ENCODE measurements at places on chromosomes 13 and 19. TPM values are rescaled to one million over a fixed set of nuclear protein-coding genes. Genes with fewer than 3 reads are reported as not detected.

Gene ZNF534
- total RNA-seq: not detected

Gene KLK15
- not detected for total RNA-seq

DNA sequence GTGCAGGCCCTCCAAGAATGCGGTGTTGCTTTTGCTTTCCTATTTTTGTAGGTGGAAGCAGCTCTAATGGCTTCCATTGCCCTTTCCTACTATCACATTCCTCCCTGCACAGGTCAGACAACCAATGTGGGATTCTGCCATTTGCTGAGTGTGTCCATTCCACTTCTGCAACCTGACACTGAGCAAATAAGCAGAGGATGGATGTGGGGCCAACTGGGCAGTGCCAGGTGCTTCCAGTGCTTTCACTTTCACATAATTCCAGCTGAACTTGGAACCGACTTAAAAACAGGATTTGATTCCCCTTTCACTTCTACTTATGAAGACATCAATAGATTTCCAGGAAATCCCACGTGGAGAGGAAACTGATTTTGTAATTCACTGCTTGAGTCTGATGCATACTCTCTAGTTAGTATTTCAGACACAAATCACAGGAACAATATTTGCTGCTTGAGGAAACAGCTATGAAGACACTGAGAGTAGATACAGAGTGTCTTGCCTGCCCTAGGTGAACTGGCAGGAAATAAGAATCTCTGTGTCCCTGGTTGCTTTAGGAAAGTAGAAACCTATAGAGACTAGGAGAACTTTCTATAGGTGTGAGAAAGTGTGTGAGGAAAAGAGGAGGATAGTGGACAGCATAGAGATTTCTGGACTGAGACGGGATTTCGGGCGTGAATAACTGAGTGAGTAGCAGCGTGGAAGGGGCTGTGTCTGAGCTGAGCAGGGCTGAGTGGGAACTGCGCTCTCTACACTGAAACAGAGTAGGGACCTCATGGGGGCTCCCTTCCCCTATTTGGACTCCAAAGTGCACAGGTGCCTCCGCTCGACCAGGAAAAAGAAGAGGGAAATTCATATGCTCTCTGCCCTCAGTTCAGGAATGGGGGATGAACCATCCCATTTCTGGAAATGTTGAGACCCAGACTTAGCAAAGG, 22.5 kb downstream of the LGALS16 start:
- no peak for DNase-seq

Gene RGL3
- total RNA-seq: 51.6 TPM

Gene LGALS14
- not detected for total RNA-seq

Gene PLEKHF1
- 17.5 TPM for total RNA-seq

GRCh38 chr19:18596752-18597157, 8.2 kb downstream of the REX1BD start:
- DNase-seq: no peak

DNA sequence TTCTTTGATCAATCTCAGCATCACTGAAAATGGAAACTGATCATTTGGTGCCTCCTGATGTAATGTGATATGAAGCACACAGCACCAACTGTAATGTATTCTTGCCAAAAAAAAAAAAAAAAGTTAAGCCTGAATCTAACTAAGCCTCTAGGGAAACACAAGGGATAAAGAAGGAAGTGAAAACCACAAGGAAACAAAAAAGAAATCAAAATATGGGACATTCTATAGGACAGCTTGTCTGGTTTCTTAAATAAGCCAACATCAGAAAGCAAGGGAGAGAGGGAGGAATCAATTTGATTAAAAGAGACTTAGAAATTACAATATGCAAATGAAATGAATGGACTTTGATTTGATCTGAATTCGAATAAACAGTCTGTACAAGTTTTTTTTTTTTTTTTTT, 20.6 kb upstream of the METTL21C start:
- DNase-seq: no peak

Gene CD33
- total RNA-seq: 15.0 TPM

Gene RASGRP4
- 4.1 TPM for total RNA-seq

Gene FCAR
- total RNA-seq: 2.0 TPM

Gene ZNF728
- 3.5 TPM for total RNA-seq

DNA sequence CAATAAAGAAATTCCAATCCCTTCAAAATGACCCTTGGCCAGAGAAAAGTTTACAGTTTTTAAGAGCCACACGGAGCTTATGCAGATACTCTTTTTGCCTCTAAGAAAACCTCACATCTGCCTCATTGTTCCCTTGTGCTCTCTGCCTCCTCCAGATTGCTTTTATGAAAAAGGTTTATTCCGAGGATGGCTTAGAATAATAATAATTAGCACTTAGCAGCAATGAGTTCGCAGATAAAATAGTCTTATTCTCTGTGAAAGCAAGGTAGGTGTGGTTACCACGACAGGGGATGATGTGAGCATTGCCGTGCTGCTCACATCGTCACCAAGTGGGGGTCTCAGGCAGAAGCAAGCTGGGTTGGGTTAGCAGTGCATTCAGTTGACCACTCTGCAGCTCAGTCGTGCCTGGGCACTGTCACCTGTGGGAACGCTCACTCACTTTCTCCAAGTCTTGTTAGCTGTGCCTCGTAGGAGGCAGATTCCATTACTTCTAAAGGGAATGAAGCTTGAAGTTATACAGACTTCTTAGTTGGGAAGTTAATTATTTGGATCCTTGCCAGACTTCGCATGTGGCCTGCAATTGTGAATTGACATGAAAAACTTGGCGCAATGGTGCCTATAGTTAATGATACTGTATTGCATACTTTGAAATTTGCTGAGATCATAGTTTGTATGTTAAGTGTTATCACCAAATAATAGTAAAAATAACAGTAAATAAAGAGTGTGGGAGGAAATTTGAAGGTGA, 157.2 kb downstream of the MYO16 start:
- DNase-seq: no peak

DNA sequence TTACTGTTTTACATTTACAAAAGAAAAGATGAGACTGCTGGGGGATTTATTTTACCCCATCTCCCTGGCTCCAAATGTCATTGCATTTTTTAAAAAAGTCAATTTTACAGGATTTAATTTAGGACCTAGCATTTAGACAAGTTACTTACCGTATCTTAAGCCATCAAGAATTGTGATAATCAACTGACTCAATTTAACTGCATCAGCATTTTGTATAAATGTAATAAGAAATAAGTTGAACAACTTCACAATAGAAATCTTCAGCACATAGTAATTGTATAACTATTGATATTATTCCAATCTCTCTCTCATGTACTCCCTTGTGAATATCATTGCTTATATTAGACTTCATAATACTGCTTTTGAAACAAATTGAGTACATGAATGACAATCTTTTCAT, 907.5 kb upstream of the SLC10A2 start:
- DNase-seq: no peak

- DNase-seq: no peak
Observed at GRCh38 chr13:89786531-89786930, 1561.0 kb upstream of the MIR17HG start.

Gene SPACA4
- not detected for total RNA-seq

Gene GPR12
- 0.15 TPM for total RNA-seq

DNA sequence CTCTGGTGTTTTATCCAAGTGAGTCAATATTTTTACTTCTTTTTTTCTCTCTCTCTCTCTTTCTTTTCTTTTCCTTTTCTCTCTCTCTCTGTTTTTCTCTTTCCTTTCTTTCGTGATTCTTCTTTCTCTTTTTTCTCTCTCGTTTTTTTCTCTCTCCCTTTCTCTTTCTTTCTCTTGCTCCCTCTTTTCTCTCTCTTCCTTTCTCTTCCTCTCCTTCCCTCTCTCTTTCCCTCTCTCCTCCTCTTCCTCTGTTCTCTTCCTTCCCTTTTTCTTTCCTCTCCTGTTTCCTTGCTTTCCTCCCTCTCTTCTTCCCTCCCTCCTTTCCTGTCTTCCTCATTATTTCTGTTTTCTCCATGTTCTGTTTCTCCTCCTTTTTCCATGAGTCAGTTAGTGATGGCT, 641.5 kb downstream of the FGF9 start:
- no peak for DNase-seq

DNA sequence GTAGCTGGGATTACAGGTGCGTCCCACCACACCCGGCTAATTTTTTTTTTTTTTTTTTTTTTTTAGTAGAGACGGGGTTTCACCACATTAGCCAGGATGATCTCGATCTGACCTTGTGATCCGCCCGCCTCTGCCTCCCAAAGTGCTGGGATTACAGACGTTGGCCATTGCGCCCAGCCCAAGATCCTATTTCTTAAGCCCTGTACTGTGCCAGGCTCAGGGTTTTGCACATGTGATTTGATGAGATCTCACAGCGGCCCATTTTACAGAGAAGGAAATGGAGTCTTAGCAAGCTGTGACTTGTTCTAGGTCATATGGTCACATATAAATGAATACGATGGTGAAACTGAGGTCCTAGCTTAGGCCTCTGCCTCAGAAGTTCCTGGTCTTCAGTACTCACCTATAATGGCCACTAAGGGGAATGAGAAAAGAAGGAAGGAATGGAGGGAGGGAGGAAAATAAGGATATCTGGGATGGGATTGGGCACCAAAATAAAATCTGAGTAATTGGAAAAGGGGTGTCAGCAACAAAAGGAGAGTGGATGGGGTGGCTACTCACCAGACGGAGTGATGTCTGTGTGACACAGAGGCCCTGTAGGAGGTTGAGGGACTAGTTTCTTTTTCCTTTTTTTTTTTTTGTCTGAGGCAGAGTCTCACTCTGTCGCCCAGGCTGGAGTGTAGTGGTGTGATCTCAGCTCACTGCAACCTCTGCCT, 1.3 kb downstream of the OSCAR start:
- DNase-seq: peak; percentile 10

Gene HRC
- 2.5 TPM for total RNA-seq

DNA sequence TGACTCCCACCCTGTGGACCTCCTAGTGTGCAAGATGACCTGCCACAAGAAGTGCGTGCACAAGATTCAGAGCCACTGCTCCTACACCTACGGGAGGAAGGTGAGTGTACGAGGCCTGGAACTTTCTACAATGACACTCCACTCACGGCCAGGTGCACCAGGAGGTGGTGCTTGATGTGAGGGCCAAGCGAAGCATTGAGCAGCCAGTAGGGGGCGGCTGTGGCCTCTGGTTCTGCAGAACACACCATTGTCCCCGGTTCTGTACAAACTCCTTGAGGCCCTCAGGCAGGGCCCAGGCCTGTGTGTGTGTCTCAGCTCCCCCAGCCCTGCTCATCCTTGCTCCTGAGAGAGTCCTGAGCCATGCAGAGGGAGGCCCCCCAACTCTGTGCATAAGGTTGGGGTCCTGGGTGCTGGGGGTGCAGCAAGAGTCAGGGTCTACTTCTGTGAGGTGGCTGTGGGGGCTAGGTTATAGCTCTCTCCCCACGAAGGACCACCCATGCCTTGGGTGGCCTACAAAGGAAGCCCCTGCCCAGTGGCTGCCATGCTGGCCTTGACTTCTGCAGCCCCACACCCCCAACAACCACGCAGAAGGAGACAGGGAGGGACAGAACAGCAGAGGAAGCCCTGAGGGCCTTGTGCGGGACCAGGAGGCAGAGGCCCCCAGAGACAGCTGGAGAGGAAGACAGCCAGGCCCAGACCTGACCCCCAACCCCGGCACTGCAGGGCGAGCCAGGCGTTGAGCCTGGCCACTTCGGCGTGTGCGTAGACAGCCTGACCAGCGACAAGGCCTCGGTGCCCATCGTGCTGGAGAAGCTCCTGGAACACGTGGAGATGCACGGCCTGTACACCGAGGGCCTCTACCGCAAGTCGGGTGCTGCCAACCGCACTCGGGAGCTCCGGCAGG, 9.7 kb upstream of the USE1 start:
- DNase-seq: no peak

- DNase-seq: no peak
Observed at GRCh38 chr19:31715249-31715945, 366.2 kb upstream of the TSHZ3 start.

Gene ATP8B3
- 4.7 TPM for total RNA-seq

- no peak for DNase-seq
Observed at GRCh38 chr13:37390735-37391134, 207.8 kb downstream of the POSTN start.

GRCh38 chr13:114088863-114089262, 43.6 kb downstream of the RASA3 start:
- no peak for DNase-seq

DNA sequence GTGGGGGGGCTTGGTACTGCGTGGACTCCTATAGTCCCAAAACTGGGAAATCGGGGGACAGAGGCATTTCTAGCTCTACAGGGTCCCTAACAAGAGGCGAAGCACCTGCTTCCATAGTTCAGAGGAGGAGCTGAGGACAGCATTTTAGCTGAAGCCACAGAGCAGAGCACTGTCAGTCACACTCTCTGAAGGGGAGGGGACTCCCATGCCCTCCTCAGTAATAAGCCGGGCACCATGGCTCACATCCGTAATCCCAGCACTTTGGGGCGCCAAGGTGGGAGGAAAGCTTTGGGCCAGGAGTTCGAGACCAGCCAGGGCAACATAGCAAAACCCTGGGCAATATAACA, 3.8 kb downstream of the NPAS1 start:
- DNase-seq: no peak

DNA sequence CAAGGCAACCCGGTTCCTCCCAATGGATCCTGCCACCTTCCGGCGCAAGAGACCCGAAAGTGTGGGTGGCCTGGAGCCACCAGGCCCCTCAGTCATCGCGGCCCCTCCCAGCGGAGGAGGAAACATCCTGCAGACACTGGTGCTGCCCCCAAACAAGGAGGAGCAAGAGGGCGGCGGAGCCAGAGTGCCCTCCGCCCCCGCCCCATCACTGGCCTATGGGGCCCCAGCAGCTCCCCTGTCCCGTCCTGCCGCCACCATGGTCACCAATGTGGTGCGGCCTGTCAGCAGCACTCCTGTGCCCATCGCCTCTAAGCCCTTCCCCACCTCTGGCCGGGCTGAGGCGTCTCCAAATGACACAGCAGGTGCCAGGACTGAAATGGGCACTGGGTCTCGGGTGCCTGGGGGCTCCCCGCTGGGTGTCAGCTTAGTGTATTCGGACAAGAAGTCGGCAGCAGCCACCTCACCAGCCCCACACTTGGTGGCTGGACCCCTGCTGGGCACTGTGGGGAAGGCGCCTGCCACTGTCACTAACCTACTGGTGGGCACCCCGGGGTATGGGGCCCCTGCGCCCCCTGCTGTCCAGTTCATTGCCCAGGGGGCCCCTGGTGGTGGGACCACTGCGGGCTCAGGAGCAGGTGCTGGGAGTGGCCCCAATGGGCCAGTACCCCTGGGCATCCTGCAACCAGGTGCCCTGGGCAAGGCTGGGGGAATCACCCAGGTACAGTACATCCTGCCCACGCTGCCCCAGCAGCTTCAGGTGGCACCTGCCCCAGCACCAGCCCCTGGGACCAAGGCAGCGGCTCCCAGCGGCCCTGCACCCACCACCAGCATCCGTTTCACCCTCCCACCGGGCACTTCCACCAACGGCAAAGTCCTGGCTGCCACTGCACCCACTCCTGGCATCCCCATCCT, 11.2 kb upstream of the PRR19 start:
- DNase-seq: peak; percentile 50

Gene CYP4F22
- not detected for total RNA-seq

Gene LILRB5
- 48.7 TPM for total RNA-seq
